Activated CD4-positive, alpha-beta T cell treated with anti-CD3 and anti-CD28 coated beads for 36 hours (primary cell): ENCODE measurements at places on chromosomes 6 and 20. TPM values are rescaled to one million over a fixed set of nuclear protein-coding genes. Genes with fewer than 3 reads are reported as not detected.
A peak's percentile ranks its signal among the peaks of the same experiment; 100 is the strongest.

The PPP1R3G gene
- 0.09 TPM for total RNA-seq

The SLC22A16 gene
- total RNA-seq: not detected

DNA sequence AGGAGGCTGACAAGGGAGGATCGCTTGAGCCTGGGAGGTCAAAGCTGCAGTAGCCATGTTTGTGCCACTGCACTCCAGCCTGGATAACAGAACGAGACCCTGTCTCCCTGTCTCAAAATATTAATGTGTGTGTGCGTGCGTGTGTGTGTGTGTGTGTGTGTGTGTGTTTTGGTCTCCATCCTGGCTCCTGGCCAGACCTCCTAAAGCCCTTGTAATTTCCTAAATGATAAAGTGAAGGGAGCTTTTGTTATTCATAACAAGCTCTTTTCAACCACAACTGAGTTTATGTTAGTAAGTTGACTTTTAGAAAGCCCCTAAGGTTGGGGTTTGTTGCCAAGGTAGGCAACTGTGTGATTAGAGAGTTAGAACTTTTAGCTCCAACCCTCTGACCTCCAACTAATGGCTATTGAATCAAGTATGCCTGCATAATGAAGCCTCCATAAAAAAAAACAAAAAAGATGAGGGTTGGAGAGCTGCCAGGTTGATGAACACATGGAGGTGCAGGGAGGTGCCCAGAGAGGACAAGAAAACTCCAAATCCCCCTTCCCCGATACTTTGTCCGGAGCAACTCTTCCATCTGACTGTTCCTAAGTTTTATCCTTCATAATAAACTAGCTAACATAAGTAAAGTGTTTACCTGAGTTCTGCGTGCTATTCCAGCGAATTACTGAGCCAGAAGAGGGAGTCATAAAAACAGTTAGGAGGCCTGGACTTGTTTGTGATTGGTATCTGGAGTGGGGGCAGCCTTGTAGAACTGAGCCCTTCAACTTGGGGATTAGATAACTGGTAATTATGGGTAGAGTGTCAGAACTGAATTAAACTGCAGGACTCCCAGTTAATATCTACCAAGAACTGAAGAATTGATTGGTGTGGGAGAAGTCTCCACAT lies 5.3 kb upstream of the AIF1 start:
- no peak for DNase-seq
- no peak overlapping the region for H3K27ac ChIP-seq
- H3K36me3 ChIP-seq: no peaks in the 10 kb centered on the region
- no peak overlapping the region for H3K4me3 ChIP-seq
- H3K4me1 ChIP-seq: peaks cover 2% of the 10 kb centered on the region

DNA sequence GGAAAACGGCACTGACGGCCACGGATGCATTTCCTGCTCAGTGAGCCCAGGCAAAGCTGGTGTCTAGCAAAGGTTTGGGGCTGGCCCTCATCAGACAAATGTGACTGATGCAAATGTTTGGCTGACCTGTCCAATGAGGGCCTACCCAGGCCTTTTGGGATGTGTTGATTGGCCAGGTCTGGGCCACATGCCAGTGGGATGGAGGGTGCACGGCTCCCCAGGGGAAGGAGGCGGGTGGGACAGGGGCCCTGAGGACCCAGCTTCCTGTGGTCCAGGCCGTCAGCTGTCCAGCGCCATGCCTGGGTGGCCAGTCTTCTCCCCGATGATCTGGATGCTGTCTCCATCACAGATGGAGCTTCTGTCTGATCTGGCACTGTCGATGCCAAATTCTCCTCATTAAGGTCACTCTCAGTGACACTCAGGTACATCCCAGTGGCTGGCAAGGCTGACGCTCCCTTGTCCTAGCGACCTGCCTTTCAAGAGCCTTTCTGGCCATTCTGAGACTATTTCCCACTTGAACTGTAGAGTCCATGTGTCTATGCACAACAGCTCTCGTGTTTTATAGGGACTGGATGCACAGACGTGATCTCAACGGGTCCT lies 43.0 kb downstream of the NTSR1 start:
- H3K4me3 ChIP-seq: no peak overlapping the region
- peaks cover 3% of the 10 kb centered on the region for H3K4me1 ChIP-seq
- H3K27me3 ChIP-seq: no peaks in the 10 kb centered on the region
- no peak overlapping the region for H3K27ac ChIP-seq
- no peaks in the 10 kb centered on the region for H3K36me3 ChIP-seq

GRCh38 chr6:149750136-149750609 lies 632 bp downstream of the PCMT1 start:
- H3K4me1 ChIP-seq: peaks cover 44% of the 10 kb centered on the region
- H3K36me3 ChIP-seq: peaks cover 7% of the 10 kb centered on the region
- peak overlapping the region; percentile 90 for H3K4me3 ChIP-seq
- H3K27me3 ChIP-seq: no peaks in the 10 kb centered on the region
- peak; percentile 81 for DNase-seq

The STMN3 gene
- total RNA-seq: 17.6 TPM

- H3K27ac ChIP-seq: no peak overlapping the region
- DNase-seq: no peak
- no peaks in the 10 kb centered on the region for H3K4me1 ChIP-seq
Observed at GRCh38 chr6:120876931-120877330, 457.3 kb downstream of the TBC1D32 start.

The WFDC2 gene
- total RNA-seq: 0.56 TPM

- no peak overlapping the region for H3K27ac ChIP-seq
- H3K4me3 ChIP-seq: no peak overlapping the region
- no peak for DNase-seq
- H3K4me1 ChIP-seq: peaks cover 19% of the 10 kb centered on the region
- peaks cover 9% of the 10 kb centered on the region for H3K27me3 ChIP-seq
Observed at GRCh38 chr6:3316331-3316730, 57.6 kb downstream of the PSMG4 start.

DNA sequence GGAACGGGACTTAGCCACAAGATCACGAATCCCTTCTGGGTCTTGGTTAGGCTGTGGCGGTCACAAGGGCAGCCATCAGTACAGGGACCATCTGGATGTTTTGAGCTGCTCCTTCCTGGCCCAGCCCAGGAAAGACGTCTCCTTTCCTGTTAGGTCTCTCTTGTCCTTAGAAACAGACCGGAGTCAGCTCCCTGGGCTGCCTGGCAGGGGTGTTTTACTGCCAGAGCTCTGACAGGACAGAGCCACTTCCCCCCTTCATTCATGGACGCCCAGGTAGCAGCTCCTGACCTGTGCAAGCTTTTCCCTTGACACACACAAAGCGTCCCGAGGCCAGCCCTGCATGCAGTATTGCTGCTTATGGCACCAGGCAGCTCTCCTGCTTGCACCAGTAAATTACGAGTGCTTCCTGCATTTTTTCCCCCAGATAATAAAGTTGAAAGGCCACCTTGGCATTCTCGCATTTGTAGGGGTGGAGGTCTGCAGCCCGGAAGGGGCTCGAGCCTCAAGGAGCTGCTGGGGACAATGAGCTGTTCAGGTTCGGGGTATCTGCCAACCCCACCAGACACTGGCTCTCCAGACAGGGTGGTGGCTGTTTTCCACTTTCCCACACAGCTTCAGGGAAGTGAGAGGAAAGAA lies 87.4 kb downstream of the NOL4L start:
- H3K27ac ChIP-seq: no peak overlapping the region
- DNase-seq: no peak
- H3K4me3 ChIP-seq: no peak overlapping the region
- H3K4me1 ChIP-seq: peaks cover 34% of the 10 kb centered on the region

- H3K27me3 ChIP-seq: peaks cover 6% of the 10 kb centered on the region
- H3K4me1 ChIP-seq: peaks cover 7% of the 10 kb centered on the region
- H3K4me3 ChIP-seq: no peak overlapping the region
- no peak overlapping the region for H3K27ac ChIP-seq
Observed at GRCh38 chr6:149891259-149891658, 6.7 kb downstream of the RAET1E start.

The NKX2-4 gene
- not detected for total RNA-seq

- H3K4me1 ChIP-seq: no peaks in the 10 kb centered on the region
- no peaks in the 10 kb centered on the region for H3K36me3 ChIP-seq
- peaks cover 2% of the 10 kb centered on the region for H3K27me3 ChIP-seq
- no peak for DNase-seq
- H3K4me3 ChIP-seq: no peak overlapping the region
- no peak overlapping the region for H3K27ac ChIP-seq
Observed at GRCh38 chr6:18752278-18753068, 365.3 kb downstream of the RNF144B start.

DNA sequence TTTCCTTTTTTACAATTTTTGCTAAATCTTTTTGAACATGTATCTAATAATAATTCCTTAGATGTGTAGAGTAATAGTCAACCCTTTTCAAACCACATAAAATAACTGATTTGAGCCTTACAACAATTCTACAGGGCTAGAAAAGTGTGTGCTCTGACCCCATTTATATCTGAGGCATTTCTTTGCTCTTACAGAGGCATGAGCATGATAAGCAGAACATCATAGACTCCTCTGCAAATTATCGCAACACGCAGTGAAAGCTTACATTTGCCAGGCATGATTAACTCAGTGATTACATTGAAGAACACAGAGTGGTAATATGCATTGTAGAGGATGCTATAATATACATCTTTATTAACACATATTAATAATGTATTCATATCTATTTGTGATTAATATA lies 120.4 kb downstream of the SIM1 start:
- no peaks in the 10 kb centered on the region for H3K4me1 ChIP-seq
- no peaks in the 10 kb centered on the region for H3K36me3 ChIP-seq

The LY6G6F gene
- not detected for total RNA-seq

DNA sequence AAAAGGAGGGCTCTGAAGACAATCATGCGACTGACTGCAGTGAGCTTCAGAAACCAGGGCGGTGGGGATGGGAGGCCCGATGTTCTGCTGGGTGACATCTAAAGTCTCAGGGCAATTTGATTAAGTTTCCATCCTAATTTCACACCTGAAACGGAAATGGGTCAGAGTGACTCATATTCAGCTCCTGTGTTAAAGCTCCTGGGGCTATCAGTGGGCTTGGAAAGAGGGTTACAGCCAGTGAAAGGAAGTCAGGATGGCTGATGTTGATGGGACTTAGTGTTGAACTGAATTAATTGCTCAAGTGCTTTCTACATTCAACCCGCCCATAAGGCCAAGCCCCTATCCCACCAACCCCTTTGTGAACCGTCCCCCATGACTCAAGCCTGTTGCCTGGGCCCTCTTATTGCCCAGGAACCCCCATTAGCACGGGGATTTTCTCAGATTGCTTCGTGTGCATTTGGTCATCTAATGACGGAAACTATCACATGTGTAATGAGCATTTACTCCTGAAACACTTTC lies 47.1 kb upstream of the TBC1D7 start:
- DNase-seq: peak; percentile 73
- peaks cover 1% of the 10 kb centered on the region for H3K27me3 ChIP-seq
- peak overlapping the region; percentile 51 for H3K27ac ChIP-seq
- peaks cover 19% of the 10 kb centered on the region for H3K4me1 ChIP-seq
- H3K4me3 ChIP-seq: no peak overlapping the region

DNA sequence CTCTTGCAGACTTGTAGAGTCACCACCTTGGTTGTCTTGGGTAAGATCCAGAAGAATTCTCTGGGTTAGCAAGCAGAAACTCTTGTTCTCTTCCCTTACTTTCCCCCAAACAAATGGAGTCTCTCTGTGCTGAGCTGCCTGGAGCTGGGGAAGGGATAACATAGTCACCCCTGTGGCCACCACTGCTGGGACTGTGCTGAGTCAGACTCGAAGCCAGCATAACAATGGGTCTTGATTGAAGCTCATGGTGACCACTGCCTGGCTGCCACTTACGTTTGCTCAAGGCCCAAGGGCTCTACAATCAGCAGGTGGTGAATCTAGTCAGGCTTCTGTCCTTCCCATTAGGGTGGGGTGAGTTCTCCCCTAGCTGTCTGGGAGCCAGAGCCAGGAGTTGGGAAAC lies 15.4 kb upstream of the ERVFRD-1 start:
- peaks cover 13% of the 10 kb centered on the region for H3K36me3 ChIP-seq
- H3K27ac ChIP-seq: no peak overlapping the region
- H3K4me3 ChIP-seq: no peak overlapping the region

DNA sequence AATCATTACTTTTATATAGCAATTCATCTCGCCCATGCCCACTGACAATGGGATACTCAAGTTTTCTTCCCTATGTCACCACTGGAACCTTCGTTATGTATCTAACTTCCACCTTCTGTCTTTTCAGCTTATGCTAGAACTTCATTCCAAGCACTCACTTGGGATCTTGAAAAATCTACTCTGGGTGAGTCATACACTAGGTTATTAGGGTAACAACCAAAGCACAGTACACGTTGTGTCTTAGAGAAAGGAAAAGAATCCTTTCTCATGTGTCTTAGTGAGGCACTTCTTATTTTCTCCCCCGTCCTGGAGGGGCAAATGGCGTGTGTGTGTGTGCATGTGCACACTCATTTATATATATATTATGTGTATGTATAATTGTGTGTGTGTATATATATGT lies 18.3 kb upstream of the FAM162B start:
- no peaks in the 10 kb centered on the region for H3K4me1 ChIP-seq
- peaks cover 7% of the 10 kb centered on the region for H3K27me3 ChIP-seq
- no peaks in the 10 kb centered on the region for H3K36me3 ChIP-seq
- no peak overlapping the region for H3K27ac ChIP-seq

GRCh38 chr20:54276577-54277169 lies 68.8 kb downstream of the PFDN4 start:
- H3K27me3 ChIP-seq: peaks cover 6% of the 10 kb centered on the region
- no peak overlapping the region for H3K27ac ChIP-seq
- DNase-seq: no peak
- H3K36me3 ChIP-seq: no peaks in the 10 kb centered on the region
- no peak overlapping the region for H3K4me3 ChIP-seq

DNA sequence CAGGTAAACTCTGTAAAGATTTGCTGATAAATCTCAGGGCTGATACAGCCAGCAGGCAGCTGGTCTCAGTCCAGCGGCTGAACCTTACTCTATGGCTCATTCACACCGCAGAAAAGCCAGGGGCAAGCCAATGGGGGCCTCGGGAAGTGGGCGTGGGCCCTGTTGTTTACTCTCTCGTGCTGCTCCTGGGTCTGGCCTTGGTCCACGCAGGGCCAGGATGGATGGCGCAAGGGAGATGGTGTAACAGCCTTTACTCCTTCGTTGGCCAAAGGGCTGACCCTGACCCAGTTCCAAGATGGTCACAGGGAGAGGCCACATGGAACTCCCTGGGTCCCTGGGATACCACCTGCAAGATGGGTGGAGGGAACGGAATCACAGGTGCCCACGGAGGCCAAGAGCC lies 16.2 kb downstream of the KCNK17 start:
- no peaks in the 10 kb centered on the region for H3K27me3 ChIP-seq
- H3K27ac ChIP-seq: no peak overlapping the region

The REM1 gene
- not detected for total RNA-seq

DNA sequence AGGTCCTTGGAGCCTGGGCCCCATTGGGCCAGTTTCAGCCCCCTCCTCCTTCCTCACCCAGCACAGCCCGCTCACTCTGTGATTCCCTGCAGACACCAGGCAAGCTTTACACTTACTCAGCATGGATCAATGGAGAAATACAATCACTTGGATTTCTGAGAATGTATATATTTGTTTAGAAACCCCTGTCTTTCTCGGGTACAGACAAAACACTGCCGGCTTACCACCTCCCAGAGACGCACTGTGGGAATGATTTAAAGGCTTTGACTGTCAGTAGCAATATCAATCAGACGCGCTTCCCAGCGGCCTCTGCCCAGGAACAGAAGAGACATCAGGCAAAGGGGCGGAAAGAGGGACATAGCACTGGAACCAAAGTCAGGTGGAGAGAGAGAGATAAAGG lies 186.5 kb downstream of the MAFB start:
- H3K27ac ChIP-seq: no peak overlapping the region
- no peaks in the 10 kb centered on the region for H3K36me3 ChIP-seq
- no peak overlapping the region for H3K4me3 ChIP-seq
- peaks cover 4% of the 10 kb centered on the region for H3K27me3 ChIP-seq
- peaks cover 8% of the 10 kb centered on the region for H3K4me1 ChIP-seq
